ENCODE measurements at places on chromosomes 2 and 18. TPM values are rescaled to one million over a fixed set of nuclear protein-coding genes. Genes with fewer than 3 reads are reported as not detected.

The LBX2 gene
- 1.6 TPM for total RNA-seq

The TACR1 gene
- 4.1 TPM for total RNA-seq

The LOXHD1 gene
- 4.9 TPM for total RNA-seq

The HMSD gene
- total RNA-seq = 1.6 TPM

The RAB1A gene
- 100 TPM for total RNA-seq

The PID1 gene
- 98.7 TPM for total RNA-seq

The CFAP65 gene
- total RNA-seq = 0.19 TPM

The CD8A gene
- 2.4 TPM for total RNA-seq

The CD226 gene
- 1.9 TPM for total RNA-seq

DNA sequence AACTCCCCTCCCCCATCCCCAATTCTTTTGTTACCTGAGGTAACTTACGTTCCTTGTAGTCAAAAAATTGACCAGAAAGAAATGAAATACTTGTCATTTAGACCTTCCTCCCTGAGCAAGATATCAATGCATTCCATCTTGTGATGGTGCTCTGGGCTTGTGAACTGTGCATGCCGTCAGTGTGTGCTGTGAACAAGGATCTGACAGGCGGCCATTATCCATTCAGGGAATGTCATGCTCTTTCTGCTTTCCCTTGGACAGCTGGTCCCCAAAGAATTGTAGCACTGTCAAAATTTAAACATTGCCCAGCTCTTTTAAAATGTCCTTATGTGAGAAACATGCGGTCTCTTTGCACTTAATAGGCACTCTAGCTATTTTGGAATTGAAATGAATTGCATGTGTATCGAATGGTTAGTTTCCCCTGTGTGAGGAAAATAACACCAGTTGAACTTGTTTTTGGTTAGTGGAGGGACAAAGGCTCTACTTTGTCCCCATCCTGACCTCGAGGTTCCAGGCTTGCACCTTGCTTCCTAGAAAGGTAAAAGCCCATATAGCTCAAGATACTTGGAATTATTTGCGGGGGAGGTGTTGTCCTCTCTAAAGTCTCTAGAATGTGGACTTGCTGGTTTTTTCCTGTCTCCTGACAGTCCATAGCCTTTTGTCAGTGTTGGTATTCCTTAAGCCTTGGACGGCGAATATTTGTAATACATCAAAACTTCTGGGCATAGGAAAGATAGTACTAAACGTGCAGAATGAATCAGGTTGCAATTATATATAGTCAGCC is 350.9 kb downstream of the NUP35 start:
- DNase-seq = no peak

DNA sequence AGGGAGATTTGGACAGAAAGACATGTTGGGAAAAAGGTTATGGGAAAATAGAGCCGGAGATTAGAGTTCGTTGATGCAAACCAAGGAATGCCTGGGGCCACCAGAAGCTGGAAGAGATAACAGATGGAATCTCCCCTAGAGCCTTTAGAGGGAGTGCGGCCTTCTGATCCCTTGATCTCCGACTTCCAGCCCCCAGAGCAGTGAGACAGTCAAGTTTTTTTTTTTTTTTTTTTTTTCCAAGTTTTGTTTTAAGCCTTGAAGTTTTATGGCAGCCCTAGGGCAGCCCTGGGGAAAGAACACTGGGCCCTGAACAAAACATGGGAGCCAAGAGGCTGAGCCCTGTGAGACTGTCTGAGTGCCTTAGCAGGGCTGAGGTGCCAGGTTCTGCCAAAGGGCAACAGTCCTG is 6.5 kb downstream of the DGKD start:
- DNase-seq = no peak

- no peak for DNase-seq
These were observed 3.2 kb upstream of the NEU2 start for GRCh38 chr2:233029321-233029720.

DNA sequence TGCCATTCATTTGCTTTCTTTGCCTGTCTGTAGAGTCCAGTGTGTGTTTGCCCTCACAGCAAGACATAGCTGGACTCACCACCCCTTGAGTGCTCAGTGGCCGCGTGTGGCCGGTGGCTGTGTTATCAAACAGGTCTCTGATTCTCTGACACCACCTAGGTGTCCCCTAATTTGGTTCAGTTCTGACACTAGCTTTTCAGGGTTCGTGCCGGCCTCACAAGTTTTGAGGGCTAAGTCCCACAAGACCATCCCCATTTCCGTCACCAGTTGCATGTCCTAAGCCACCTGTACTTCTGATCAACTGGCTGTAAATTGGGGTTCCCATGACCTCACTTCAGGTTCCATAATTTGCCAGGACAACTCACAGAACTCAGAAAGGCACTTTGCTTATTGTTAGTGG is 23.5 kb downstream of the NCK2 start:
- no peak for DNase-seq

- no peak for DNase-seq
These were observed 78.0 kb upstream of the PNPT1 start for GRCh38 chr2:55771612-55772011.

DNA sequence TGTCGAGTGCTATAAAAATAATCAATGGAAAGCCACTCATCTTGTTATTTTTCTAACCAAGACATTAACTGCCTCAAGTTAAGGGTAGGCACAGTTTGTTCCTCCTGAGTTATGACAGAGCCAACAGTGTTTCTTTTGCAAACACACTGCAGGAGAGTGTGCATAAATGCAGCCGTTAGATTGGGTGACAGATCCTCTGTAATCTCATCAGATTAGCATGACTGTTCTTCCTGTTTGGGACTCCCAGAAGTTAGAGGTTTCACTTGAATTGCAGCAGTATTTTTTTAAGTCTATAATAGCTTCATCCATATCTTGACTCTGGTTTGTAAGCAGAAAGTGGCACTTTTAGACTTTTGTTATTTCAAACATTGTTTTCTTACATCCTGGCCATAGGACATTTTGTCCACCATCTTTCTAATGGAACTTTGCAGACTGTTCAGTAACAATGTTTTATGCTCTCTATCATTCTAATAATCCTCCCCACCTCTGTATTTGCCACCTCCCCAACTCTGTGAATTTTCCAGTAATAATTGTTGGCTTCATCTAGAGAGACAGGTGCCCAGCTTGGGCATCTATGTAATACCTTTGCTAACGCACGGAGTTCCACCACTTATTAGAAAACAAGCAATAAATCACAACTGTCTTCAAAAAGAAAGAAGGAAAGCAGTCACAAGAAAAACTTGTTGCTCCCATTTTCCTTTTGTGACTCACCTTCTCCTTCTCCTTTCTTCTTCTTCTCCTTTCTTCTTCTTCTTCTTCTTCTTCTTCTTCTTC is 560.0 kb downstream of the ADCYAP1 start:
- DNase-seq = no peak

- DNase-seq = peak; percentile 40
These were observed at the start of gene SP100 for GRCh38 chr2:230416061-230416721. Gene SP100, plus strand, starts transcription at chr2:230416201. Its CDS starts 96 bp downstream, at chr2:230416297.

GRCh38 chr2:239550357-239550756 is 149.5 kb upstream of the HDAC4 start:
- DNase-seq = peak; percentile 10

DNA sequence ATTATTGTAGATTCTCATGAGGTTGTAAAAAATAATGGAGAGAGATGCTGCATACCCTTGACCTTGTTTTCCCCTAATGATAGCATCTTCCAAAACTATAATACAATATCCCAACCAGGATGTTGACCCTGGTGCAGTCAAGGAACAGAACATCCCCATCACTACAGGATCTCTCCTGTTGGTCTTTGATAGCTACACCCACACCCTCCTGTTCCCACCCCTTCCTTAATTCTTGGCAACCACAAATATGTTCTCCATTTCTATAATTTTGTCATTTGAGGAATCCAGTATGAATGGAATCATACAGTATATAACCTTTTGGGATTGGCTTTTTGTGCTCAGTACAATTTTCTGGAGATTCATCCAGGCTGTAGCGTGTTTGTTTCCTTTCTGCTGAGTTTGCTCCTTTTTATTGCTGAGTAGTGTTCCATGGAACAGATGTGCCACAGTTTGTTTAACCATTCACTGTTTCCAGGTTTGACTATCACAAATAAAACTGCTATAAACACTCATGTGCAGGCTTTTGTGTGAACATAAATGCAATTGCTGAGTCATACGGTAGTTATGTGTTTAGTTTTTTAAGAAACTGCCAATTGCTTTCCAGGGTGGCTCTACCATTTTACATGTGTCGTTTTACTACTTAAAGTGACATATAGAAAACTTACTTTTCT is 22.2 kb downstream of the MCFD2 start:
- no peak for DNase-seq

DNA sequence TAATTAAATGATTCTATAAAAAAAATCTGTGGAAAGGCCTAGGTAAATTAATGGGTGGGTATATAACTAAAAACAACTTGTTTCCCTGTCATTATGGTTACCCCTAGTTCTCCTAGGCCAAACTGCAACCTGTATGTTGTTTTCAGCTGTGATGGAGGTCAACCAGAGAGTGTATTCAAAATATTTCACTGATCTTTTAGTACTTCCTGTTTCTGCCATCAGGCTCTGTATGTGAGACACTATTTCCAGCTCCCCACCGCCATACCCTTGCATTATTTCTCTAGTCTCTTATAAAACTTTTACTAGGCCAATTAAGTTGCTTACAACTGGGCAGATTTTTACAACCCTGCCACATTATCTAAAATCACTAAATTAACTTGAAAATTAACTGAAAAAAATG is 21.0 kb upstream of the CDKL4 start:
- DNase-seq = no peak

DNA sequence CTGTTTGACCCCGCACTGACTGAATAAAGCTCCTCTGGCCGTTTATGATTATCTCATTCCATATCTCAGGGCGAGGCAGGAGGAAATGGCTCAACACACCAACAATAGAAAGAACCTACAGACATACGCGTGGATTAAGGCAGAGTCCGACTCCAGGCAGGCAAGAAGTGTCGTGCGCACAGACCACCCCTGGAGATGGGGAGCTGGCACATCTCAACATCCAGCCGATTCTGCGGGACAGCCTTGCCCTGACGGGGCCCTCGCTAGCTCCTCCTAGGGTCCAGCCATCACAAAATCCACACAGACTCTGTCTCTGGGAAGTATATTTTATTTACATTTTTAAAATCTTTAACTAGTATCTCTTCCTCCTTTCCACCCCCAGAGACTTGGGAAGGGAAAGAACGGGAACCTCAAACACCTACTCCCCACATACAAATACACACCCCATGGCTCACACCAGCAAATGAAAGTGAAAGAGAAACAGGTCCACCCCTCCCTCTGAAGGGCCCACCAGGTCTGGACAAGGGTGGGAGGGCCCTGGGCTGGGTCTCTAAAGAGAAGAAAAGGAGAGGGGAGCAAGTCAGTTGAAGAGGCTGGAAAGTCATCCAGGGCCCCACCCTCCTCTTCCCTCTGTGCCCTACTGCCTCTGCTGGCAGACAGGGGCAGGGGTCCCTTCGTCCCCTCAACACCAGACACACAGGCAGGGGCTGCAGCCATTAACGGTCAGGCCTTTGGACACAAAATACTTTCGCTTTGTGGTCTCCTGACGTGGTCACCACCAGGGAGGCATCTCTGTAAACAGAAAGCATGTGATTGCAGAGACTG is 3.2 kb downstream of the GPBAR1 start:
- no peak for DNase-seq

GRCh38 chr18:23106575-23106974 is 28.7 kb upstream of the CABLES1 start:
- no peak for DNase-seq

DNA sequence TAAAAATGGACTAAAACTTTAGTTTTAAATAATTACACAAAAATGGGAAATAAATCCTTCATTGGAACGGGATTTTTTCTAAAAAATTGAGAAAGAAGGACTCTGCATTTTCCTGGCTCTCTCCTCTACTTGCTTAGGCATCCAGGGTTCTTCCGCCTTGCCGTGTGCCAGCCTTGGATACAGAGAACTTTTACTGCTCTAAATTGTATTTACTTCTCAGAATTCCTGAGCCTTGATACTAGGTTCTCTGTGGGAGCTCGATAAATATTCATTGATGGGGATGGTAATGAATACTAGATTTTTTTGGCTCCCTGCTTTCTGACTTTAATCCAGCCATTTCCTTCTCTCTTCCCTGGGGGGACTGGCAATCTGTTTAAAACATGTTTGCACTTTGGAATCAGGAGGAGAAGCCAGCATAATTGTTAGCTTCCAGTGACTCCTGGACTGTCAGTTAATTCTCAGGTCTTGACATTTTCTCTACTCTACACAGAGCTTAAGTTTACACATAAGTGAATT is 746.1 kb upstream of the LRRTM1 start:
- DNase-seq = no peak

DNA sequence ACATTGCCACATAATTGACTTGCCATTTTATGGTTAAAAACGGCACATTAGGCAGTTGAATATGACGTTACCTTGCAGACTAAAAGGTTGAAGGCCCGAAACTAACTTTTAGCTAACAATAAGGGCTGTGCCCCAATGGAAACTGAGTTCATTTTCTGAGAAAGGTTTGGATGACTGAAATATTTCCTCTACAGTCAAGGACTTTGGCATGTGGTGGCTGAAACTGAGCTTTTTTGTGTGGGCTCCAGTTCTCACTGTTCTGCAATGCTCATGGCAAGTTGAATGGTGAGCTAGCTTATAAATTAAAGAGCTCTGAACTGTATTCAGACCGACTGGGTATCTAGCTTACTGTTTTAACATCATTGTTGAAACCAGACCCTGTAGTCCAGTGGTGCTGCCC is 23.8 kb upstream of the TXNDC2 start:
- DNase-seq = no peak

GRCh38 chr2:163481515-163481914 is 254.3 kb downstream of the FIGN start:
- DNase-seq = no peak

DNA sequence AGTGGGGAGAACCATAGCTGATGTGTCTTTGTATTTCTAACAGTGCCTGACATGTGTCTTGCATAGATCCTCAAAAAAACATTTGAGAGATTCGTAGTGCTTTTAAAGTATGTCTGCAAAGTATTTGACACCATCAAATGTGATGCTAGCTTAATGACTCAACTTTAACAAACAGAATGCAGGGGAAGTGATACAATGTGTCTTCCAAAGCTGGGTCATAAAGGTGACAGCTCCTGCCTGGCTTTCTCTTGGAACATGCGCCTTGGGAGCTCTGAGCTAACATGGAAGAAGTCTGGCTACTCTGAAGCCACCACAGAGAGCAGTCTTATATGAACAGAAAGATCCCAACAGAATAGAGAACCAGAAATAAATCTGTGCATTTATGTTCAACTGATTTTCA is 78.2 kb downstream of the C1D start:
- DNase-seq = no peak

- no peak for DNase-seq
These were observed 10.1 kb upstream of the CCBE1 start for GRCh38 chr18:59707306-59707705.

GRCh38 chr2:26562811-26563645 is 78.1 kb downstream of the CIB4 start:
- DNase-seq = no peak

DNA sequence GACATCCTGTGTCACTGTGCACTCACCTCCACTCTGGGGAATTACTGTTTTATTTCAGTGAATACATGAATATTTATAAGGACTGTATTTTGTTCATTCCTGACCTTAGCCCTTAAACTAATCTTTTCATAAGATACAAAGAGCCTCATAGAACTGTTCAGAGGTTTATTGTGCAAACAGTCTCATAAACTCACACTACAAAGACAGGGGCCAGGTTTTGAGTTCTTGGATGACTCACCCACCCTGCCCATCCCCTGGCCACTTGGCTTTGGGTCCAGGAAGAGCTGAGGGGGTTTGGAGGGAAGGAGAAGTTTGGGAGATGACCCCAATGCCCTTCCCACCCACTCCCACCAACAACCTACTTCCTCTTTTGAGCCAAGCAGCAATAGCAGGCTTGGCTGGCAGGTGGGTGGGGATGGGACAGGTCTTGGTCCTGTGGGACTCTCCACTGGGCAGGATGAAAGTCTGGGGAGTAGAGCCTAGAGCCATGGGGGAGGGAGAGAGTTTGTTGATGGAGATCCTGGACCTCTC is 43.1 kb upstream of the IL1R2 start:
- DNase-seq = no peak
